ENCODE measurements at places on chromosomes 12 and 14.
A peak's percentile ranks its signal among the peaks of the same experiment; 100 is the strongest.

- H3K27me3 ChIP-seq = no peaks in the 10 kb centered on the region
- no peaks in the 10 kb centered on the region for H3K36me3 ChIP-seq
- H3K27ac ChIP-seq = no peak overlapping the region
- no peaks in the 10 kb centered on the region for H3K4me1 ChIP-seq
- no peak for DNase-seq
Measured at GRCh38 chr12:29992366-29992765, 208.6 kb upstream of the TMTC1 start.

GRCh38 chr14:61372842-61373555 lies 51.6 kb downstream of the PRKCH start:
- no peaks in the 10 kb centered on the region for H3K27me3 ChIP-seq
- no peak for DNase-seq
- no peak overlapping the region for H3K4me3 ChIP-seq
- no peak overlapping the region for H3K27ac ChIP-seq
- H3K36me3 ChIP-seq = no peaks in the 10 kb centered on the region
- H3K4me1 ChIP-seq = no peaks in the 10 kb centered on the region

DNA sequence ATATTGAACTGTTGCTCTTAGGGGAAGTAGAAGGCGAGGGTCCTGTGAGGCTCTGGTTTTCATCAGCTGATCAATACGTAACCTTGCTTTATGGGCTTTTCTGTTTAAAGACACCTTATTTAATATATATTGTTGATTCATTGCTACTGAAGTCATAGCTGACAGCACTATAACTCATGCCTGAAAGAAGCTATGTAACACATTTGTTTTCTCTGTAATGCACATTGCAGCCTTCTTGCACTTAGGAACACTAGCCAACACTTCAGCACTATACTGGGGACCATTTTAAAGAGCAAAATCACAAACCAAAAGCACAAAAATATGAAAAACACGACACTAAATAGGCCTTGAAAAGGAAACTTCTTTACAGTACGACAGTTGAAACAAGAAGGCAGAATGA lies 135.7 kb downstream of the TTC6 start:
- no peaks in the 10 kb centered on the region for H3K27me3 ChIP-seq
- H3K4me3 ChIP-seq = no peak overlapping the region
- DNase-seq = no peak

- peaks cover 3% of the 10 kb centered on the region for H3K4me1 ChIP-seq
- no peak overlapping the region for H3K27ac ChIP-seq
- no peaks in the 10 kb centered on the region for H3K27me3 ChIP-seq
- no peak for DNase-seq
- H3K4me3 ChIP-seq = no peak overlapping the region
Measured at GRCh38 chr12:51729331-51729730, 119.2 kb downstream of the FIGNL2 start.

DNA sequence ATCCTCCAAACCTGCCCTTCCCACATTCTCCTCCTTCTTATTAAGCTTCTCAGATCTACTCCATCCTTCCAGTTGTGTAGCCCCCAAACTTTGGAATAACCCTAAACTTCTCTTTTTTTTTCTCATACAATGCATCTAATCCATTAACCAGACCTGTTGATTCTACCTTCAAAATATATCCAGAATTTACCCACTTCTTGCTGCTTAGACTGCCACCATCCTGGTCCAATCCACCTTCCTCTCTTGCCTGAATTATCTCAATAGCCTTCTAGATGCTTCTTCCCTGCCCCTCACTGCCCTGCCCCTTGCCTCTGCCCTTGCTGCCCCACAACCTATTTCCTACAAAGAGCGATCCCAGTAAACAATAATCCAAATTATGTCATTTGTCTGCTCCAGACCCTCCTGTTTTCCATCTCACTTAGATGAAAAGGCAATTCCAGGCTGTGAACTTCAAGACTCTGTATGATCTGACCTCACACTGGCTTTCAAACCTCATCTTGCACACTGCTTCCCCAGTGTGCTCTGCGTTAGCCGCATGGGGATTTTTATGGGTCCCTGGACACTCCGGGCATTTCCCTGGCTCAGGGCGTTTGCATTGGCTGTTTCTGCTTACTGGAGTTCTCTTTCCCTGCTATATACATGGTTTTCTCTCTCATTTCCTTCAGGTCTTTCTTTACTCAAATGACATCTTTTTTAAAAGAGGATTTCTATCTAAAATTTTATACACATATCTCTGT lies 42.6 kb upstream of the HIF1A start:
- no peak overlapping the region for H3K4me3 ChIP-seq
- peaks cover 5% of the 10 kb centered on the region for H3K4me1 ChIP-seq
- H3K27ac ChIP-seq = no peak overlapping the region
- DNase-seq = no peak
- no peaks in the 10 kb centered on the region for H3K36me3 ChIP-seq

GRCh38 chr14:103206836-103207387 lies 83.7 kb downstream of the TNFAIP2 start:
- peaks cover 6% of the 10 kb centered on the region for H3K4me1 ChIP-seq
- peak overlapping the region; percentile 32 for H3K4me3 ChIP-seq
- peak overlapping the region; percentile 83 for H3K27ac ChIP-seq
- no peaks in the 10 kb centered on the region for H3K27me3 ChIP-seq
- H3K36me3 ChIP-seq = no peaks in the 10 kb centered on the region
- peak; percentile 37 for DNase-seq

DNA sequence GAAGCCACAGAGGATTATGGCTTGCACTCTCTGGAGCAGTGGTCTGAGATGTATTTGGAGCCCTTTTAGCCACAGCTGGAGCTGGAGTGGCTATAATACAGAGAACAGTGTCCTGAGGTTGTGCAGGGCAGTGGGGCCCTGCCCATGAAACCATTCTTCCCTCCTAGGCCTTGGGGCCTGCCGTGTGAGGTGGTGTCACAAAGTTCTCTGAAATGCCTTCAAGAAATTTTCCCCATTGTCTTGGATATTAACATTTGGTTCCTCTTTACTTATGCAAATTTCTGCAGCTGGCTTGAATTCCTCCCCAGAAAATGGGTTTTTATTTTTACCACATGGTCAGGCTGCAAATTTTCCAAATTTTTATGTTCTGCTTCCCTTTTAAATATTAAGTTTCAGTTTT lies 79.3 kb downstream of the UNC79 start:
- H3K4me3 ChIP-seq = no peak overlapping the region
- no peaks in the 10 kb centered on the region for H3K27me3 ChIP-seq
- H3K27ac ChIP-seq = no peak overlapping the region
- no peaks in the 10 kb centered on the region for H3K36me3 ChIP-seq
- H3K4me1 ChIP-seq = no peaks in the 10 kb centered on the region

DNA sequence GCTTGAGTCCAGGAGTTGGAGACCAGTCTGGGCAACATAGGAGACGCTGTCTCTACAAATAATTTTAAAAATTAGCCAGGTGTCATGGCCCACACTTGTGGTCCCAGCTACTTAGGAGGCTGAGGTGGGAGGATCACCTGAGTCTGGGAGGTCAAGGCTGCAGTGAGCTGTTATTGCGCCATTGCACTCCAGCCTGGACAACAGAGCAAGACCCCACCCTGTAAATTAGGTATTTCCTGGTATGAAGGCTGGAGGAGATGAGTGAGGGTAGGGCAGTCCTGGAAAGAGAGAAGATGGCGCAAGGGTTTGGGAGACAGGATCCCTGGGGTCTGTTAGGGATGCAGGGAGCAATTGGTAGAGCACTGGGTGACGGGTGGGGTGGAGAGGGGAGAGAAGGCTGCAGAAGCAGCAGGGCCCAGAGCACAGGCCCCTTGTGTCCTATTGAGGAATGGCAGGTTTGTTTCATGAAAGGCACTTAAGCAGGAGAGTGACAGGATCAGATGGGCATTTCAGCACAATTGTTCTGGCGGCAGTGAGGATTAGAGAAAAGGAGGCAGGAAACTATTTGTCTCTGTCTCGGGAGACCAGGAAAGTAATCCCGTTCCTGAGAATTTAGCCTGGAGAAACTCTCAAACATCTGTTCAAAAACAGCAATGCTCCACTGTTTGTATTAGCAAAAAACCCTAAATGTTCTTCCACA lies 47.2 kb upstream of the KTN1 start:
- no peak for DNase-seq
- H3K36me3 ChIP-seq = no peaks in the 10 kb centered on the region
- H3K27me3 ChIP-seq = no peaks in the 10 kb centered on the region
- H3K4me3 ChIP-seq = no peak overlapping the region
